ENCODE measurements at places on chromosomes 1 and 21.
A peak's percentile ranks its signal among the peaks of the same experiment; 100 is the strongest.

DNA sequence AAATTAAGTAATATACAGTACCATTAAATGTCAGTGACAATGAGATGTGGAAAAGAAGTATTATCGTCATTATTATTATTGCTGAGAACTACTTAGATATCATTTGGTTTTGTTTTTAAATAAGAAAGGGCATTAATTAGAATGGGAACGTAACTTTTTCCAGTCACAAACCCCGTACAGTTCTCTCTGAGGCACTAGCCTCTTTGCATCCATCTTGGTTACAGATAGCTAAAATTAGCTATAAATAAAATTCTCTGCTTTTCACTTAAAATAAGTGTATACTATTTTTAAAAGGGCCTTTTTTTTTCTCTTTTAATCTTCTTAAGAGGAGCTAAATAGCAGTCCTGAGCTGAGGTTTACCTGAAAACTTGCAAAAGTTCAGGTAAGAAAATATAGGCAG lies 7.6 kb downstream of the PTGS2 start:
- DNase-seq, result no peak

GRCh38 chr1:192983349-192983980 lies 75.7 kb downstream of the UCHL5 start:
- no peak for DNase-seq

- no peak for DNase-seq
Observed at GRCh38 chr1:56000424-56000823, 578.9 kb downstream of the PLPP3 start.

DNA sequence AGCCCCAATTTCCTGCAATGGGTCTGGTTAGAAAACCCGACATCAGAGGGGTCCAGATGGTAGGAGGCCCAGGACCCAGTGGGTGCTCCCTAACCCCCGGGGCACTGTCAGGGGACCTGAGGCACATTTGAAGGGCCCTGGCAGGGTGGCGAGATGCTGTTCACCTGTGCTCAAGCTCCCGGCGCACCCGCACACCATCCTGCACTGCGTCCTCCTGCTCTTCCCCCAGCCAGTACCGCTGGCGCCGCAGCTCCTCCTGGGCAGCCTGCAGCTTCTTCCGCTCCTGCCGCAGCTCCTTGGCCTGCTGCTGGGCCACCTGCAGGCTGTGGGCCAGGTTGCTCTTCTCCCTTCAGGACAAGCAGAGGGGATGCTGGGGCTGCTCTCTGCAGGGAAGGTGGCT lies 36.0 kb downstream of the RNU1-1 start:
- DNase-seq, result no peak

DNA sequence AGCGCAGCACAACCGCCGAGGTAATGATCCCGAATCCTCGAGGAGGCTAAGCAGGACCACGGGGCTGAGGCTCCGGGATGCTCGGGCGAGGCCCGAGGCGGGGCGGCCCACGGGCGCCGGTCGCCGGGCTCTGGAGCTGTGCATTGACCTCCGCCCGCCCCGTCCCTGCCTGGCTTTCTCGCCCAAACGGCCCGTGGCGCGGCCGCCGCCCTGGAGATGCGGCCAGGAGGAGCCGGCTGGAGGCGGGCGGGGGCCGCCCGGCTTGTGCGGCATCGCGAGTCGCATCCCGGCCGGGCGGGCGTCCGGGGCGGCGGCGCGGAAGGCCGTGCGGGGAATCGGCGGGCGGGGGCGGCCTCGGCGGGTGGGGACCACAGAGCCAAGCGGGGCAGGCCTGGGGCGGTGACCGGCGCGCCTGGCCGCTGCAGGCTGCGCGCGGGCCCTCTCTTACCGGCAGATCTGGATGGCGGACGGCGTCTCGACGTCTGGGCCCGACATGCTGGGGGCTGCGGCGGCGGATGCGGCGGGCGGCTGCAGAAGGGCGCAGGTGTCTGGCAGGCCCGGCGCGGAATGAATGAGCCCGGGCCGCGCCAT lies 663 bp downstream of the ACOT7 start:
- DNase-seq, result peak; percentile 49

GRCh38 chr1:14929547-14930246 lies 223.8 kb upstream of the TMEM51 start:
- DNase-seq, result peak; percentile 62

DNA sequence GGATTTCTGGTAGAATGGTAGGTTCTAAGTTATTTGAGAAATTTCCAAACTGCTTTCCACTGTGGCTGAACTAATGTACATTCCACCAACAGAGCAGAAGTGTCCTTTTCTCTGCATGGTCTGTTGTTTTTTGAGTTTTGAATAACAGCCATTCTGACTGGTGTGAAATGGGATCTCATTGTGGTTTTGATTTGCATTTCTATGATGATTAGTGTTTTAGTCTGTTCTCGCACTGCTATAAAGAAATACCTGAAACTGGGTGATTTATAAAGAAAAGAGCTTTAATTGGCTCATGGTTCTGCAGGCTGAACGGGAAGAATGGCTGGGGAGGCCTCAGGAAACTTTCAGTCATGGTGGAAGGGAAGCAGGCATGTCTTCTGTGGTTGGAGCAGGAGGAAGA lies 80.3 kb downstream of the SDCCAG8 start:
- no peak for DNase-seq

DNA sequence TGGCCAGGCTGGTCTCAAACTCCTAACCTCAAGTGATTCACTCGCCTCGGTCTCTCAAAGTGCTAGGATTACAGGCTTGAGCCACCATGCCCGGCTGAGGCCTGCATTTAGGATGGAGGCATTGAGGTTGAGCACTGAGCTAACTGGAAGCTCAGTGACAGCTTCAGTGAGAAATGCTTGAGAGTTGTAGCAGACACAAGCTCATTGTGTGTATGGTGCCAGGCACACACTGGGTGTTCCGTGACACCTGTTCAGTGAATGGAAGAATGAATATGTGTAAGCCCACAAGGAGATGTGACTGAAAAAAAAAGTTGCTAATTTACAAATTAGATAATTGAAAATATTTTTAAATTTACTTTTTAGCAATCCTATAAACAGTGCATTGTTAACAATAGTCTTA lies 21.8 kb downstream of the LURAP1 start:
- no peak for DNase-seq

- no peak for DNase-seq
Observed at GRCh38 chr1:83583351-83584014, 415.4 kb downstream of the TTLL7 start.

GRCh38 chr1:64167176-64167575 lies 36.2 kb upstream of the UBE2U start:
- DNase-seq, result no peak

- no peak for DNase-seq
Observed at GRCh38 chr1:231581859-231582258, 44.7 kb upstream of the DISC1 start.

- no peak for DNase-seq
Observed at GRCh38 chr1:185017338-185017737, 28.0 kb upstream of the RNF2 start.

DNA sequence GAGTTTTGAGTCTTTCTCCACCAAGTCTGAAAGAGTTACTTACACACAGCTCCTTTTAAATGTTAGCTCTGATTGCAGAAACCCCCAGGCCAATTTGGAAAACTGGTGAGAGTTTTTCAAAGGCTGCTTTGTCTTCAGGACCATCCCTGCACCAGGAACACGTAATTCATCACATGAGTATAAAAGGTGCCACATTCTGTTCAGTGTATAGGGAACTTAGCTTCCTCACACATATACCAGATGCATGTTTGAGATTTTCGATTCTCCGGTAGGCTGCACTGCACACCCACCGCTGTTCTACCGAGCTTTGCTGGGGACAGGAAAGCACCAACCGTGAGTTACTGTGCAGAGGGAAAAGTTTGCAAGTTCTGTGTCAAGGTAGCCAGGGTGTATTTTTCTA lies 28.3 kb upstream of the KCNK2 start:
- DNase-seq, result no peak

GRCh38 chr1:202648605-202649226 lies 61.5 kb downstream of the SYT2 start:
- no peak for DNase-seq

DNA sequence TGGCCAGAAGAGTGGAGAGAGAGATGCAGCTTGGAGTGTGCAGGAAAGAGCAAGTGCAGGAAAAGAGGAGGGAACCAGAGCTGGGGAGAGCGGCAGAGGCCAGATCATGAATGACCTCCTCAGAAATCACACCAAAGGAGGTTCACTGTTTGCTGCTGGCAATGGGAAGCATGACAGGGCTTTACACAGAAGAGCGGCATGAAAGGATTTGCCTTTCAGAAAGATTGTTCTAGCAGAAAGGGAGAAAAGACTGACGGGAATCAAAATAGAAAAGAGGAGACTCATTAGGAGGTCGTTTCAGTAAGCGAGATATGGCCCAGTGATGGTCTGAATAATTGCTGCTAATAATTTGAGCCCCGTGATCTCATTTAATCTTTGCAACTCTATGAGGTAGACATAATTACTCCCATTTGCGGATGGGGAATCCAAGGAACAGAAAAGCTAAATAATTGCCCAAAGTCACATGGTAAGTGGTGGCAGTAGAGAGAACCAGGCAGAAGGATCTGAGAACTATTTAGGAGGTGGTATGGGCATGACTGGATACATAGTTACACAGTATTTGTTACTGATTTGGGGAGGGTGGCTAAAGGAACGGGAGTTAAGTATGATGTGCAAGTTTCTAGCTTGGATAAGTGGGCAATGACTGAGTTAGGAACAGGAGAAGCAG lies 12.5 kb upstream of the HNRNPR start:
- DNase-seq, result no peak

DNA sequence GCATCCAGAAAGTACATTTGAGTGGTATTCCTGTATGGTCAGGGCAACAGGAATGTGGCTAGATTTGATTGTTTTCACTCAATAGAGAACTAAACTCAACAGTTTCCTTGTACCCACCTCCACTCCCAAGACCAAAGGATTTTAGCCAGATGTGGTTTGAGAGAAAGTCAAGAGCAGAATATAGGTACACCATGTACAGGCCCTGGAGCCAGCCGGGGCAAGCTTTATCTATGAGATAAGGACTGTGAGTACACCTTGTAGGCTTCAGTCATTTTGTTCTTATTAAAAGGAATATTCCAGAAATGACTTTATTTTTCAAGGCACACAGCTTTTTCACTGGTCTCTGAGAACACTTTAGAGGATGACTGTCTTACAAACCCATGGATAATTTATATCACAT lies 192.4 kb upstream of the JUN start:
- no peak for DNase-seq

DNA sequence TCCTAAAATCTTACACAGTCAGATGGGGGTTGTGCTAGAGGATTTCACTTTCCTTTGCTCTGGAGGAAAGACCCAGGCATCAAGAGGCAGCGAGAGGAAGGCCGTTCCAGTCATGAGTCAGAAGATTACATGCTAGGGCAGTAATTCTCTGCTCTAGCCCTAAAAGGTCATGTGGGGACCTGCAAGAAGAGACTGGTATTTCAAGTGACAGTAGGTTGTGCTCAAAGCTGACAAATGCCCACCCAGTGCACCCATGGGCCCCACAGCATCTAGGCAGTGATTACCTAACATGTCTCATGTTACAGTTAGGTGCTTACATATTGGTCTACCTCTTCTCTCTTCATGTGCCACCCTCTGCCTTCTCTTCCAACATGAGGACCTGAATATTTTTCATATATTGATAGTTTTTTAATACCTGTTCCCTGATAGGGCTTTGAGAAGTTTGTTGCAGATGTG lies 99.7 kb upstream of the BEND5 start:
- no peak for DNase-seq

- DNase-seq, result no peak
Observed at GRCh38 chr1:155760751-155761475, 72.0 kb downstream of the DAP3 start.

DNA sequence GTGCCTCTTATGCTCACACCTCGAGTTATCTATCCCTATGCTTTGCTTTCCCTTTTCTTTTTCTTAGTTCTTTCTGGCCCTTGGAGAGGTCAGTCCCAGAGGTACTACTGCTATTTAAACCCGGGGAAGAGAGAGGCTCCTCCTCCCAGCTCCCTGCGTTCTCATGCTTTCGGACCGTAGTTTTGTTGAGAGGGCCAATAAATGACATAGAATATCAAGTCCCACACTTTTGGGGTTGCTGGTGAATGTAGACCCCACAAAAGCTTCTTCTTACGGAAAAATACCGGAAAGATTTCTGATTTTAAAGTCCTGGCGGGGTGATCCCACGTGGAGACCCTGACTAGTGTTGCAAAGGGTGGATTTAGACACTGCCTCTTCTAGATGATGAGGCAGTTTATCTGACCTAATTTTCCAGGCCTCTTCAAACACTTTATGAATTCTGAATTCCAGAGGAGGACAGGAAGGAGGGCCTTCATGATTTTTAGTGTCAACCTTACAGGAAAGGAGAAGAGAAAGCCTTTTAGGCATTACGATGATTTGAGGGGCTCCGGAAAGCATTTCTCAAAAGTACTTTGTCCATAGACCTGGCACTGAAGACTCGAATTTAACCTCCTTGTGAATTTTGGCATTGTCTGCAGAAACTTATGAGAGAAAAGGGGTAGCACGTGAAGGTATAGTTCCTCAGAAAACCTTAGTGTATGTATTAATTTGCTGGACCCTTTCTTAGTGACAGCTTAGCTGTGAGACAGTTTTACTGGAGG lies 694 bp downstream of the TMEM167B start:
- peak; percentile 50 for DNase-seq

GRCh38 chr1:43220905-43221778 lies 48.6 kb upstream of the TMEM125 start:
- no peak for DNase-seq

DNA sequence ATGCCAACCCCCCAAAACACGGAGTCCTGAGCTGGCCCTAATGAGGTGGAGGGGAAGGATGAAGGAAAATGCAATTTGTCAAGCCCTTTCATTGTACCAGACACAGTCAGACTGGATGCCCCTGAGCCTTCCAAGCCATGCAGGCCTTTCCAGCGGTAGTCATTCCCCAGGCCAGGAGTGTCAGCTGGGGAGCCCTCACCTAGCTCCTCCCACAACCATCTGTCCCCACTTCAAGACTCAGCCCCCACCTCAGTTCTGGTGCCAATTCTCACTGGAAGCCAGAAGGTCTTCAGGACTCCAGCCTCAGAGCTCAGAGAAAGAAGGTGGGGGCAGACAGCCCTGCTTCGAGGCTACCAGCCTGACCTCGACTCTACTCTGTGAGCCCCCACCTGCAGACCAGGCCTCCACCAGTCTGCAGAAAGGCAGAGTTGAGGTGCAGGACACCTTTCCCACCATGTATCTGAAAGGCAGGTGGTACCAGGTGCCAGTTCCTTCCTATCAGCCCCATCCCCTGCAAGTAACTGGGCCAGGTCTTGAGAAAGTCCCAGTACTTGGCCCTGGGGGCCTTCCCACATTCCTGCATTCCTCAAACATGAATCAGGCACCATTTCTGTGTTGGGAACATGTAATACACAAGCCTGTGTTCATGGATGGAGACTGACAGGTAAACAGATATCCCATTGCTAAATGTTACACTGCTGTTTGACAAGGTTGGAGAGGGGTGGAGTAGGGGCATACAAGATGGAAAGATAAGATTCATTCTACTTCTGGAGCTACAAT lies 180.6 kb upstream of the EDN2 start:
- DNase-seq, result no peak

GRCh38 chr1:85320371-85321131 lies 44.1 kb upstream of the BCL10 start:
- DNase-seq, result no peak

- DNase-seq, result no peak
Observed at GRCh38 chr1:230824551-230824918, 43.8 kb downstream of the C1orf198 start.

GRCh38 chr1:146036965-146037646 lies 15.6 kb upstream of the HJV start:
- peak; percentile 47 for DNase-seq

GRCh38 chr1:115337276-115337632 lies 795 bp downstream of the NGF start:
- no peak for DNase-seq

Data from HEK293T (cell line).